ENCODE measurements at places on chromosomes 2 and 18.

DNA sequence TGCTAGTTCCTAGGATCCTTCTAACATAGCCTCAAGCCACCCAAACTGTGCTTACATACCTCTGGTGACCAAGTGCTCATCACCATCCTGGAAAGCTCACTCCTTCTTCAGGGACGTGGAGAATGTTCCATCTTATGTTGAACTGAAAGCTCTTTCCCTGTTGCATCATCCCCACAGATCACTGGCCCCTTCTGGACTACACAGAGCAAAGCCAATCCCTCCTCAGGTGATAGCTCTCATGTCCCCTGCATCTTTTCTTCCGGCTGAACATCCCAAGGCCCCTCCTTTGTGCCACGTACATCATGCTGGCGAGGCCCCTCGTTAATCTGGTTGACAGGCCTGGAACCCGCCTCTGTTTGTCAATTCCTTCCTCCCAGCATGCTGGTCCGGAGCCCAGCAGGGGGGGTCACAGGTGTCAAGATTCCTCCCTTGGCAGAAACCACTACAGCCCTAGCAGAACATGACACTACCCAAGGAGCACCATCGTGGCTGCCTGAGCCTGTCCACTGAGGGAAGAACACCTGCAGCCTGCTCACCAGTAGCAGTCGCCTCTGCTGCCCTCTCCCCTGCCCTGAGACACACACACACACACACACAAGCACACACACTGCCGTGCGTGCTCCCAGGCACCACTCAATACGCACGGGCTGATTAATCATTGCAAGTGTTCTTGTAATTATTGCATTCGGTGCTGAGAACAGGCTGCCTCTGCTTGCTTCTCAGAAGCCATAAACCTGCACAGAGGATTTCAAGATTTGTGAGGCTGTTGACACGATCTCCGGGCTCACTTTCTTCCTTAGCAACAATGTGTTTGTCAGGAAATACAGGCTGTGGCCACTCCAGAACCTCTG lies 6.3 kb upstream of the KCNK3 start:
- peak; percentile 22 for DNase-seq

- DNase-seq = no peak
Measured at GRCh38 chr2:127942002-127942401, 56.2 kb upstream of the AMMECR1L start.

GRCh38 chr2:180675170-180675569 lies 305.2 kb upstream of the UBE2E3 start:
- no peak for DNase-seq

- peak; percentile 79 for DNase-seq
Measured at GRCh38 chr2:47225061-47225783, 70.1 kb upstream of the STPG4 start.

DNA sequence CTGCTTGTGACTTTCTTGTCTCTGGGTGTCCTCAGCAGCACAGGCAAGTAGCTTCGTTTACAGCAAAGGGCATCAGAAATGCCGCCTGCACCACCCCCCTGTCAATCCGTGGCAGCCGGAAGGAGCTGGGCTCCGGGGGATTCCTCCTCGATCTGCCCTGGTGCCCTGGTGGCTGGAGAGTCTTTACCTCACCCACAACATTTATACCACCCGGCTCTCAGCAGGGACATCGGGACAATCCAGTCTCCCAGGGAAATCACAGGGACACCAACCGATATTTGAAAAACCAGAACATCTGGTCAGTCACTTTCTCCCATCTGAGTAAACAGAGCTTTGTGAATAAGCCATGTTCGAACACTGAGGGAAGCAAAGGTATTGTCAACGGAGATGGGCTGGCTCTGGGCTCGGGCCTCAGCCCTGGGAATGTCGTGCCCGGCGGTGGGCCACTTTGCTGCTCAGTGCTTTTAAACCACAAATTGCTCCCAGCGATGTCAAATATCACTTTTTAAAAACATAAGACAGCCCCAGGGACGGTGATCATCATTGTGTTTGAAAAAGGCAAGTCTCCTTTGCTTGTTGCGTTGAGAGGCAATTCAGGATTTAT lies 210.0 kb upstream of the SALL3 start:
- no peak for DNase-seq

- no peak for DNase-seq
Measured at GRCh38 chr2:56133441-56133840, 50.3 kb upstream of the CCDC85A start.

GRCh38 chr18:57390044-57390443 lies 37.7 kb downstream of the ST8SIA3 start:
- no peak for DNase-seq

DNA sequence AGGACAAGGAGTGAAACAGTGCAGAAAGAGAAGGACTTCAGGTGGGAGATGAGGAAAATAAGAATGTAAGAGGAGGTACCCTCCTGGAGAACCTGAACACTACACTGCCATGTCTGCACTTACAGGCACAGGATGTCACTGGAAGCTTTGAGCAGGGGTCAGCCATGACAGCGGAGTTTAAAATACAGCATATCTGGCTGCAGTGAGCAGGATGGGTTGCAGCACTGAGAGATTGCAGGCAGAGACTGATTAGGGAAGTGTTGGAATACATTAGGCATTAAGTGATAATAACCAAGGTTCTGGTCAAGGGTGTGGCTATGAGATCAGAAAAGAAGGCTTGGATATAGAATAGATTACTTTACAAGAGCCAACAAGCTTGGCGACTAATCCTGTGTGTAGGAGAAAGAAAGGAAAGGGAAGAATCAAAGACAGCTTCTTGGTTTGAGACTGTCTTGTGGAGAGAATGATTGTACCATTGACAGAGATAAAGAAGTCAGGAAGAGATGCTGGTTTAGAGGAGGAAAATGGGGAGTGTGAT lies 171.1 kb upstream of the RBMS1 start:
- no peak for DNase-seq

- DNase-seq = no peak
Measured at GRCh38 chr2:36528274-36528673, 69.7 kb downstream of the FEZ2 start.

GRCh38 chr2:175396696-175397095 lies 215.2 kb upstream of the ATP5MC3 start:
- DNase-seq = no peak

DNA sequence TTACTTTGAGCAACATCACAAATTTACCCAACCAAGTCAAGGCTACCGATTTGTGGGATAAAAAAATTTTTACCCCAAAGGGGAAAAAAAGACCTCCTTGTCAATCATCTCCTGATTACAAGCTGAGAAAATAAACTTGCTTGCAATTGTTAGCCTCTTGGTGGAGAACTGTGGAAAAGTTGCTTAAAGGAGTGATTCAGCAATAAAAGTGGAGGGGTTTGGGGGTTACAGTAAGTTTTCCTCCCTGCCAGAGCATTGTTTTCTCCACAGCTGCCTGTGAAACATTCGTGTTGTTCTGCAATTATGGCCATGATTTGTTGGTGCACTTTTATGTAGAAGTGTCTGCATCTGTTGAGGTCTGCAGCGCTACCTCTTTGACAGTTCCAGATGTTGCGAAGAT lies 82.6 kb downstream of the EN1 start:
- no peak for DNase-seq

DNA sequence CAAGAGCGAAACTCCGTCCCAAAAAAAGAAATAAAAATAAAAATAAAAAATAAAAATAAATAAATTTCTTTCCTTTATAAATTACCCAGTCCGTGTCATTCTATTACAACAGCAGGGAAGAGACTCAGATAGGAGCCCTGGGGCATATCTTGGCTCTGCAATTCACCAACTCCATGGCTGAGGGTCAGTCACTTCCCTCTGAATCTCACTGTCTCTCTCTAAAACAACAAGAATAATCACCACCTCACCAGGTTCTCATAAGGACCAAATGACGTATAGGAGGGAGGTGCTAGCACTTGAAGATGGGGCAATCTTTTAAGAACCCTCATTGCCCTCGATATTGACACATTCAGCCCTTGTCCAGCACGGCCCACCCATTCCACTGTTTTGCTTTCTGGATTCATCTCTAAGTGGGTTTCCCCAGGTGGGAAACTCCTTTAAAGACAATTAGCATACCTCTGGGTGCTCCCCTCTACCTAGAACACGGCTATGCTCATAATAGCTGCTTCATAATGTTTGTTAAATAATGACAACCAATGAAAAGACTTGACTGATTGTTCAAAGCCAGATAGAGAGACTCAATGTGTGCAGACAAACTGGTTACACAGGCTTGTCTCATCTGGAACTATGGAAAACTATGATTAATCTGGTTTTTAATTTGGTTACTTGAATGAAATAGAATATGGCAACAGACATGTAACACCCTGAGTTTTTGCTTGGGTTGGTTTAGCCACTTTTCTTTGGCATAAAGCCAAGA lies 15.1 kb downstream of the MYCN start:
- no peak for DNase-seq

GRCh38 chr2:148875387-148876051 lies 492 bp downstream of the KIF5C start:
- DNase-seq = no peak

DNA sequence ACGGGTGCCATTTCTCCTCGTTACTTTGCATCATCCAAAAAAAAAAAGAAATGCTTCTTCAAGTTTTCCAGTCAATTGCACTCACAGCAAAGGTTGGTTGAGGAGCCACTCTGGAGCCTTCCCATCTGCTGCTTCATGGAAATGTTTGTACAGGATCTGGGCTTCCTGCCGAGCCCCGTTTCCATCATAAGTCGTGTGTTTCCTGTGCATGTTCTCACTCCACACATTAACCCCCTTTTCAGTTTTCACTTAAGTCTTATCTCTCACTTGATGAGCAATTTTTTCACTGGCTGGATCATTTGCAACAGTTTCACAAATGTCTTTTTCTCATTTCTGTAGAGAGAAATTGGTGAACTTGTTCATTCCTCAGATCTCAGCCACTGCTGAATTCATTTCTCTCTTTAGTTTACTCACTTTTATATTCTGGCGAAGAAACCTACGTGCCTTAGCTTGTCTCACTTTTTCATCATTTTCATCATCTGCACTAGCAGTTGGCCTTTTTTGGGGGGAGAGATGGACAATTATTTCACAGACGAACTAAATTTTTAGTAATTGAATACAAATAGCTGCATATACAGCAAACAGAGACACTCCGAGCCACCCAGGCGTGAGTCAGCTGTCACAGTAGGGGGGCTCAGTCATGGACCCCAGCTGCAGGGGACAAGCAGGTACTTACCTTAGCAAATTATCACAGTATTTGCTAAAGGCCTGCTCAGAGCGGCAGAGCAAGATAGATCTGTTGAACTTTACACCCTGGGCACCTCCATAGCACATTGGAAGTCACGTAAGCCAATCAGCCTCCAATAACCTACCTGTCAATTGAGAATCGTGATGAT lies 750.8 kb upstream of the ID2 start:
- no peak for DNase-seq

DNA sequence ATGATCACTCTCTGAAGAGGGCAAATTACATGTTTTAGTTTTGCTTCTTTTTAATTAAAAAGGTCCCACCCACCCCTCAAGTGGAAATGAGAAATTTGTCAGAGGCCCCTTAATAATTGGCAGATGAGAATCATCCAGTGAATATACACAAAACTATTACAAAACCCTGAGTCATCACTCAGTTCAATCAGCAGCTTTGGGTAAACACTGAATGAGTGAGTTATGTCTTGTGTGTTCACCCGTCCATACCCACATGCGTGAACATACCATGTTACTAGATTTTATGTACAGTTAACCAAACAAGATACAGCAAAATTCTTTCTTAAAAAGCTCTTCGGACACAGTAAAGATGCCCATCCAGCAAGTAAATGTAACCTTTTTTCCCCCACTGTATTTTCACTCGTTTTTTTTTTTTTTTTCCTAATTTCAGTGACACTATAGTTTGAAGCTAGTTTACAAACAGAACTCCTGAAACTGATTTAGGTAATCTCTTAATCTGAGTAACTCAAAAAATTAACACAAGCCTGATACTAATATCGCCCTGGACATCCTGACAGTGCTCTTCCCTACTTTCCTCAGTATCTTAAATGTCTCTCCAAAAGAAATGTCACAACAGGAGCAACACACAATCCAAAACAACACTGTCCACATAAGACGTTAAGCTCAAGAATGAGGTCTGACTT lies 1.4 kb downstream of the PSME4 start:
- peak; percentile 76 for DNase-seq

- no peak for DNase-seq
Measured at GRCh38 chr2:240505910-240506309, 51.9 kb downstream of the ANKMY1 start.

DNA sequence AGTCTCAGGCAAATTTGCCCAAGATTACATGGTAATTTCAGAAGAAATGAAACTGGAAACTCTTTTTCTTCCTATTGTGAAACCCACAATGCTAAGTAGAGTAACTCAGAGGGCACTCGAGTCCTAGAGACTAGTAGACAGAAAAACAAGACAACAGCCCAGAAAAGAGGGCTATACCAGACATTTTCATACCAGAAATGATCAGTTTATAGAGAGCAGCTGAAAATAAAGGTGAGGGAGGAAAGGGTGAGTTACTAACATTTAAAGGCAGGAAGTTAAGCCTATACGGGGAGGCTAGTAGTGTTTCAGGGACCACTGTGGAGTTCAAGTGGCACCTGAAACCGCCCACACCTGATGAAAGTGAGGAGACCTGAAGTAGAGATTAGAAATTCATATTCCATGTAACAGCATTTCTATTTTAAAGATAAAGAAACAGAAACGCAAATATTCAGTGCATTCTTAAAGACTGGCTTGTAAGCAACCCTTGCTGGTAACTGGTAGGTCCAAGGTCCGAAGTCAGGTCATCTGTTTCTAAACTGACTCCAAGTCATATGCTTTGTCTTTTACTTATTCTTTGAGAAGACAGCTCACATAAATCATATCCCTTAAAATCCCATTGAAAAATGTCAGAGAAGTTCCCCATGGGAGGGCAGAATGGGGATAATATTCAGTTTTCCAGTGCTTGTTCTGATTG lies 145.1 kb upstream of the ITGB6 start:
- DNase-seq = no peak

GRCh38 chr2:33134791-33135560 lies 188.2 kb downstream of the LTBP1 start:
- no peak for DNase-seq

DNA sequence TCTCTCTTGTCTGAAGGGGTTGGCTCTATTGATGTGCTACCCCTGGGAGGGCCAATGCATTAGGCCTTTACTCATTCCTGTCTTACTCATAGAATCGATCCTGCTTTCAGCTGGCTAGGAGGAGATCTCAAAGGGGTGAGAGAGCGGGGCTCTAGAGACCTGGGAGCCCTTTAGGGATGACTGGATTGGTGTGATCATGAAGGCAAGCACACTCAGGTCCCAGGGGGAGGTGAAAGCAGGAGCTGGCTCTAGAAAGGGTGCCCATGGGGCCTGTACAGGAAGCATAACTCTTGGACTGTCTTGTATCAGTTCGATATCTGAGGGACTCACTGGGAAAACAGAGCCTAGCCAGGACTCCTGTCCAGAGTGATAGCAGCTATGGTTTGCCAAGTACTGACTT lies 47.8 kb downstream of the INPP4A start:
- no peak for DNase-seq

DNA sequence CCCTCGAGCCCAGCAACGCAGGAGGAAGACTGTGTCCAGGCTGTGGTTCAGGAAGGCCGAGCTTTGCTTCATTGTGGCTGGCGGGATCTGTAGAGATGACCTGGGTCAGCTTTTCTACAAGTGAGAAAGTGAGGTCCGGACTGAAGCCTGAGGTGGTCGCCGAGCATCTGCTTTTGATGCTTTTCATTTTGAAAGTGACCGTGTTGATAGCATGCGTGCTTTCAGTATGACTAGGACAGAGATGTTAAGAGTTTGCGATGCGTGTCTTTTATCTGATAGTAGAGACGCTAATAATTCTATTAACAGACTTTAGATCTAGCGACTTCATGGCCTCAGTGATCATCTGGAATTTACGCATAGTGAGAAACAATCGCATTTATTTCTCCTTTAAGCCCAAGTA lies 28.1 kb downstream of the CTDP1 start:
- no peak for DNase-seq

- DNase-seq = no peak
Measured at GRCh38 chr2:8974016-8974415, 29.5 kb downstream of the MBOAT2 start.
